ENCODE measurements at places on chromosomes 16 and 17.

DNA sequence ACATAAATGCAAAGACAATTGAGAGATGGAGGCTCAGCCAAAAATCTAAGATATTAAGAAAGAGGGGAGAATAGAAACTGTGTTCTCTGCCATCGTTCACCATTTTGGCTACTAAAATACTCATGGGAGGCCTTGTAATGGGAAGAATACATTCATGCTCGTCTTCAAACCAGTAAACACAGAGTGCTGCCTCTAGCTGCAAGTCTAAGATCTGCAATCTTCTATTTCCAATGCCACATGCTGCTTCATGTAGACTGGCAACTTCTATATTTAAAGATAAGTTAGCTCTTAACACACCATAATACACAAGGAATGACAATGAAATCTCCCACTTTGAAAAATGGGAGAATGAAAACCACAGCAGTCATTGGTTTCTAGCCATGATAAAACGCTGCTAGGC lies 387.3 kb downstream of the HS3ST3B1 start:
- DNase-seq: no peak

- no peak for DNase-seq
Measured at GRCh38 chr17:40960144-40960543, 6.6 kb downstream of the KRT39 start.

- no peak for DNase-seq
Measured at GRCh38 chr17:47240806-47241205, 12.8 kb upstream of the ITGB3 start.

DNA sequence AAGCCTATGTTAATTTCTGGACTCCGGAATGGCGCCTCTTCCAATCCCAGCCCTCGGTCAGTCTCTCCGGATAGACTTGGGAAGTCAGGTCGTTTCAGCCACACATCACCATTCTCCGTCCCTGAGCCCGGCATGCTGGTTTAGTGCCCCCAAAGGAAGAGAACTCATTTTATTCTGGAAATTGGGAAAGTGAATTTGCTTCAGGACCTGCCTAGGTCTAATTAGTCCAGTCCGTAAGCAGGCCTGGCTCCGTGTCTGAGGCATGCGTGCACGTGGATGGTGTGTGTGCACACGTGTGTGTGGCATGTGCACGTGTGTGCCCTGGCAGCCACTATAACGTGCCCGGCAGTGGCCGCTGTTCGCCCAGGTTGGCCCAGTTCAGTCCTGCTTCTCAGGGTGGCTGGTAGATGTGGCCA lies 77.4 kb downstream of the RPA1 start:
- no peak for DNase-seq

- DNase-seq: no peak
Measured at GRCh38 chr17:77825621-77826020, 132.9 kb upstream of the TNRC6C start.

DNA sequence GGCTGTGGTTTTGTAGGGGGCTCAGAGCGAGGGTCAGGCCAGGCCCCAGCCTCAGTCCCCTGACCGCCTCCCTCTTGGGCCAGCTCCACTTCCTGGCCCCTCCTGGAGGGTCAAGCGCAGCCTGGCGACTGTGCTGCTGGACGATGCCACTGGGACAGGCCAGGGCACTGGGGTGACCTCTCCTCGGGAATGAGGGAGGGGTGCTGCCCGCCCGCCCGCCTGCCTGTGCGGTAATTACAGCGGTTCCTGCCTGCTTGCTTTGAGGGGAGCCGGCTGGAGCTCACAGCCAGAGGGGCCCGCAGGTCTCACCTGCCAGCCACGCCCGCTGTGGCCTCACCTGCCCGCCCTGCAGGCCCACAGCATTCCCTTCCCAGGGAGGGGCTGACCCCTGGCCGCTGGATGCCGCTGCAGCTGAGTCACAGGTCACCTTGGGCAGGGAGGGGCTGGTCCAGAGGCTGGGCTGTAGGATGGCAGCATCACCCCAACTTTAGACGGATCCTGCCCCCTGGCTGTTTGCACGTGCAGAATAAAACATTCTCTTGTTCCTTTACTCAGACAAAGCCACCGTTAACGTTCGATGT lies 76.7 kb upstream of the CBX4 start:
- DNase-seq: no peak

- no peak for DNase-seq
Measured at GRCh38 chr17:82935966-82936767, 96.3 kb upstream of the ZNF750 start.

DNA sequence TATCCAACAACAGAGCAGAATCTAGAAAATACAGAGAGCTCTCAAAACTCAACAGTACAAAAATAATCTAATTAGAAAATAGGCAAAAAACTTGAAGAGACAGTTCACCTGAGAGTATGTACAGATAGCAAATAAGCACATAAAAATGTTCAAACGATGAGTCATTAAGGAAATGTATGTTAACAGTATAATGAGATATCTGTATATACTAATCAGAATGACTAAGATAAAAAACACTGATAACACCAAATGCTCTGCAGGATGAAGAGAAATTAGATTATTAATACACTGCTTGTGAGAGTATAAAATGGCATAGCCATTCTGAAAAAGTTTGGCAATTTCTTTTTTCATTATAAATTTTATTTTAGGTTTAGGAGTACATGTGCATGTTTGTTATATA lies 1307.6 kb upstream of the GOT2 start:
- DNase-seq: no peak

DNA sequence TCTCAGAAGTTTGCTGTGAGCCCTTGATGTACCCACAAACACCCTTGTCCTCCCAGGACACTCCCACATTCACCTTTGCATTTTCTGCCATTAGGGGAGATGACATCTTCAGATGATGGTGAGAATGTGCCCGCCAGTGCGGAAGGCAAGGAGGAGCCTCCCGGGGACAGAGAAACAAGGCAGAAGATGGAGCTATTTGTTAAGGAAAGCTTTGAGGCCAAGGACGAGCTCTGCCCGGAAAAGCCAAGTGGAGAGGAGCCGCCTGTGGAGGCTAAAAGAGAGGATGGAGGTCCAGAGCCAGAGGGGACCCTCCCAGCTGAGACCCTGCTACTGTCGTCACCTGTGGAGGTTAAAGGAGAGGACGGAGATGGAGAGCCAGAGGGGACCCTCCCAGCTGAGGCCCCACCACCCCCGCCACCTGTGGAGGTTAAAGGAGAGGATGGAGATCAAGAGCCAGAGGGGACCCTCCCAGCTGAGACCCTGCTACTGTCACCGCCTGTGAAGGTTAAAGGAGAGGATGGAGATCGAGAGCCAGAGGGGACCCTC lies 17.0 kb downstream of the TAF1C start:
- no peak for DNase-seq

DNA sequence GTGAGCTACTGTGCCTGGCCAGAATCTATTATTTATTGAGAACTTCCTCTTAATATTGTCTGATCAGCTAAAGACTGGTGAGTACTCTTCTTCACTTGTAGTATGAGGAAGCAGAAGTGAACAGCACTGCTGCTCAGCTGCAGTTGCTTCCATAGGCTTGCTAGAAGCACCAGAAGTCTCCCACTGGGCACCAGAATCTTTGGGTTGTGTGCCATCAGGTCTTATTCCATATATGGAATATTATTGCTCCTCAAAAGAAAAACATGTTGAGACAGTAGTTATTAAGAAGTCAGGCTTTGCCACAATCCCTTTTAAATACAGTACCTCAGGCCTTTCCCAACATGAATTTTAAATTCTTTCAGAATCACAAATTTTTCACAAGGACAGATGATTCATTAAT lies 17.2 kb downstream of the SNTB2 start:
- no peak for DNase-seq

- DNase-seq: no peak
Measured at GRCh38 chr17:61405686-61406536, 6.3 kb downstream of the TBX2 start.

- no peak for DNase-seq
Measured at GRCh38 chr16:48394355-48394703, 9.1 kb upstream of the SIAH1 start.

GRCh38 chr16:81517629-81518438 lies 73.2 kb downstream of the CMIP start:
- DNase-seq: no peak

GRCh38 chr16:69936751-69937211 lies 14.4 kb upstream of the CLEC18A start:
- no peak for DNase-seq

GRCh38 chr17:38585056-38585917 lies 20.5 kb downstream of the SRCIN1 start:
- peak; percentile 82 for DNase-seq

GRCh38 chr16:692356-693108 lies 2.3 kb upstream of the WDR24 start:
- no peak for DNase-seq

DNA sequence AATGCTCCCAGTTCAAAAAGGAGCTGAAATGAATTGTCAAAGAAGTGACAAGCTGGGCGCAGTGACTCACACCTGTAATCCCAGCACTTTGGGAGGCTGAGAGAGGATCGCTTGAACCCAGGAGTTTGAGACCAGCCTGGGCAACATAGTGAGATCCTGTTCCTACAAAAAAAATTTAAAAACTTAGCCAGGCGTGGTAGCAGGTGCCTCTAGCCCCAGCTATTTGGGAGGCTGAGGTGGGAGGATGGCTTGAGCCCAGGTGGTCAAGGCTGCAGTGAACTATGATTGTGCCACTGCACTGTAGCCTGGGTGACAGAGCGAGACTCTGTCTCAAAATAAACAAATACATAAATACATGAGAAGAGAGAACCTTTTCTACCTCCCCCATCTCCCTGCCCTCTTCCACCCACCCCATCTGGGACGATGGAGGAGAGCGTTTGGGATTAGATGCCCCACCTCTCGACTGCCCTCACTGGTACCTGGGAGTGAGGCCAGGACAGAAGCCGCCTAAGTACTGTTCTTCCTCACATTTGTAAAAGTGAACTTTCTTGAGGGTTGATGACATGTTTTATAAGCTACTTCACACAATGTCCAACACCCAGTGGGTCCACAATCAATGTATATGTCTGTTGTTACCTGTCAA lies 2.4 kb downstream of the IL4R start:
- DNase-seq: no peak

- no peak for DNase-seq
Measured at GRCh38 chr17:4449736-4450135, 16.0 kb downstream of the SPNS3 start.

- no peak for DNase-seq
Measured at GRCh38 chr17:39820541-39820940, 43.6 kb downstream of the IKZF3 start.

- DNase-seq: peak; percentile 51
Measured at GRCh38 chr16:1548727-1549126, 15.3 kb downstream of the TMEM204 start.

DNA sequence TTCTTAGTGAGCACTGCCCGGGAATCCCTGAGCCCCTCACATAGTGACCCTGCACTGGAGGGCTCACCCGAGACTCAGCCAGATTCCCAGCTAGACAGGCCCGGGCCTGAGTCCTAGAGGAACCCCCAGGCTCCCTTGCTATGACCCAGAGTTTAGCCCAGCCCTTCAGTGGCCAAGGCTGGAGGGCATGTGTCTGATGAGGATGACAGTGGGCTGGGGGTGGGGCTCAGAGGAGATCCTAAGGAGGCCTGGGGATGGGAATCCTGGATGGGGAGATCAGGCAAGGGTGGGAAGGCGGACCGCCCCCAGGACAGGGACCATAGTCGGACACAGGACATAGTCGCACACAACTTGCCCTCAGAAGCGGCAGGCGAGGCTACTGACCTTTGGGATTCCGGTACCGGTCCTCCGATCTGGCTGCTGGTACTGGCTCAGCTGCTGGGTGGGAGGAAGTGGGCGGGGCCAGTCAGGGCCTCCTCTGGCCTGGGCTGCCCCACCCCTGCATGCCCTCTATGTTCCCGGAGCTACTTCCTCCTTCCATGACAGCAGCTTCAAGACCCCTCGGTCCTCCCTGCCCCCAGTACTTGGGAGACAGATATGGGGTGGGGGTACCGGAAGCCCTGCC lies 1.1 kb downstream of the CD79B start:
- DNase-seq: no peak

DNA sequence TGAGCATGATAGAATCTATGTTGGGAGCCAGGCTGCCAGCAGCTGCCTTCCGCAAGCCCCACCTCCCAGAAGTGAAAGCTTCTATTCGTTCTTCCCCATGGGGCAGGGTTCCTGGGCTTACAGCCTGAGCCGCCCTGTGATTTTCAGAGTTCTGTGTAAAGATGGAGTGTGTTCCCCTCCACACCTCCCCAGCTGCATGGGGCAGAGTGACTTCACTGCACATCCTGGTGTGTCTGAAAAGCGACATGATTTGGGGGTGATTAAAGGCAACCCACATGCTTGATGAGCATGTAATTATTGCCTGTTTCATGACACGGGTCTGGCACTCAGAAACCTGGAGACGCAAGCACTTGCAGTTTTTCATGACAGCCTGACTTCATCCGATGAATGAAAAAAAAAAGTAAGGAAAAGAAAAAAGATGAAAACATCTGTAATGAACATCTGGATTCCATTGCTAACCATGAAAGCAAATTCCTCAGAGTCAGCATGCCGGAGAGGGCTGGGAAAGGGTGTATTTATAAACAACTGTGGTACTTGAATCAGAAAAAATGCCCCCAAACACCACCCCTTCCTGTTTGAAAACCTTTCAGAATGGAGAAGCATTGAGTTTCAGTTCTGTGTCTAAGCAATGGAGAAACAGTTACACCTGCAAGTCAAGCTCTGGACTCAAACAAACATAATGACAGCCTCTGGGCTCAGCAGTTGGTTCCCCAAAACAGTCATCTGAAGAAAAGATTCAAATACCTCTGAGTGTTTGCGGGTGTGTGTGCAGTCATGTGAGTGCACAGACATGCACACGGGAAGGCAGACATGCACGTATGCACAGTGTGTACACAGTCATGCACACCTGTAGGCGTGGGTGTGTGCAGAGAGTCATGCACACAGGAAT lies 266.0 kb downstream of the ENGASE start:
- DNase-seq: no peak

DNA sequence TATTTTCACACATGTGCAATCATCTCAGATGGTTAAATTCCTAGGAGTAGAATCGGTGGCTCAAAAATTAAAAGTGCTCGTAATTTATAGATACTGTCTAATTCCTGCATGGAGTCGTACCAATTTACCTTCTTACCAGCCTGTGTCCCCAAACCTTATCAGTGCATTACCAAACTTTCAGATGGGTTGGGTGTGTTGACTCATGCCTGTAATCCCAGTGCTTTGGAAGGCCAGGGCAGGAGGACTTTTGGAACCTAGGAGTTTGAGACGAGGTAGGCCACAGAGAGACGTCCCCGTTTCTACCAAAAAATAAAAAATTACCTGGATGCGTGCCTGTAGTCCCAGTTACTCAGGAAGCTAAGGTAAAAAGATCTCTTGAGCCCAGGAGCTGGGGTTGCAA lies 34.5 kb upstream of the GPRC5B start:
- no peak for DNase-seq

DNA sequence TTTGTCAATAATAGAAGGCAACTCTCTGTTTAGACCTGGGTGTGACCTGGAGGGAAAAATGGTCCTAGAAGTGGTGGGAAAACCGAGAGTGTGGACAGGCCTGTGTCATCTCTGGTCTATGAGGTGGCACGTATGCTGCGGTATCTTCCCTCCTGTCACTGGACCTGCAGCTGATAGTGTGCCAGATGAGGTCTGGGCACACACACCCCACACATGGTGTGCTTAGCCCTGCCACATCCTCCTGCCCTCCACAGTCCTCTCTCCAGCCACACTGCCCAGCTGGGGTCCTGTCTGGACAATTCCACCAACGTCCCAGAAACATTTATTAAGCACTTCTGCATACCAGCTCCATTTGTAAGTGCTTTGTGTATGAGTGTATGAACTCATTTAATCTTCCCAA lies 37.2 kb downstream of the GLP2R start:
- no peak for DNase-seq

- DNase-seq: no peak
Measured at GRCh38 chr16:24070851-24071250, 185.3 kb upstream of the CACNG3 start.

- no peak for DNase-seq
Measured at GRCh38 chr17:43701318-43701743, 39.6 kb upstream of the MEOX1 start.

Measured in NCI-H2081 (cell line).